ENCODE measurements at places on chromosomes 13 and 19.

DNA sequence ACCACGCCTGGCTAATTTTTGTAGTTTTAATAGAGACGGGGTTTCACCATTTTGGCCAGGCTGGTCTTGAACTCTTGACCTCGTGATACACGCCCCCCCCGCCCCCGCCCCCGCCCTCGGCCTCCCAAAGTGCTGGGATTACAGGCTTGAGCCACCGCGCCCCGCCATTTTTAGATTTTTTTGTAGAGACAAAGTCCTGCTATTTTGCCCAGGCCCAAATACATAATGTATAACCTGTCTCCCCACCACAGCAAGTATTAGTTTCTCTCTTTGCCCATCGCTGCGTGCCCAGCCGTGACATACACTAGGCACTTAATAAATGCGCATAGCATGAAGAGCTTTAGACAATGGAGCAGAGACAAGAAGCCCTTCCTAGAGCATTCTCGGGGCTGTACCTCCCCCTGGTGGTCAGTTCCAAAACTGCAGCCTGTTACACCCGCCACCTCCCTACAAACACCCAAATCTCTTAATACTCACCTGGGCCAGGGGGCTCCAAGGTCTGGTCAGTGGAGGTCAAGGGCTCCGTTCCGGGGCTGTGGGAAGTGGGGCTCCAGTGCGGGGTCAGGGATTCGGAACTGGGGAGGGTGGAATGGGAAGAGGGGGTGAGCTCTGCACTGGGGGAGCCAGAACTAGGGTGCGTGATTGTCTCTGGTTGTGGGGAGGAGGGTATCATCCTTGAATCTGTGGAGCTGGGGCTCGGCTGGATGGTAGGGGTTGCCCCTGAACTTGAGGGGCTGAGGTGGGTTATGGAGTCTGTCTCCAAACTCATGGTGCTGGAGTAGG, 22.5 kb downstream of the IQCN start:
- peak; percentile 69 for DNase-seq

GRCh38 chr19:6358003-6358402, 3.3 kb upstream of the CLPP start:
- no peak for DNase-seq

- no peak for DNase-seq
Observed at GRCh38 chr19:14059093-14059480, 2.8 kb downstream of the PALM3 start.

DNA sequence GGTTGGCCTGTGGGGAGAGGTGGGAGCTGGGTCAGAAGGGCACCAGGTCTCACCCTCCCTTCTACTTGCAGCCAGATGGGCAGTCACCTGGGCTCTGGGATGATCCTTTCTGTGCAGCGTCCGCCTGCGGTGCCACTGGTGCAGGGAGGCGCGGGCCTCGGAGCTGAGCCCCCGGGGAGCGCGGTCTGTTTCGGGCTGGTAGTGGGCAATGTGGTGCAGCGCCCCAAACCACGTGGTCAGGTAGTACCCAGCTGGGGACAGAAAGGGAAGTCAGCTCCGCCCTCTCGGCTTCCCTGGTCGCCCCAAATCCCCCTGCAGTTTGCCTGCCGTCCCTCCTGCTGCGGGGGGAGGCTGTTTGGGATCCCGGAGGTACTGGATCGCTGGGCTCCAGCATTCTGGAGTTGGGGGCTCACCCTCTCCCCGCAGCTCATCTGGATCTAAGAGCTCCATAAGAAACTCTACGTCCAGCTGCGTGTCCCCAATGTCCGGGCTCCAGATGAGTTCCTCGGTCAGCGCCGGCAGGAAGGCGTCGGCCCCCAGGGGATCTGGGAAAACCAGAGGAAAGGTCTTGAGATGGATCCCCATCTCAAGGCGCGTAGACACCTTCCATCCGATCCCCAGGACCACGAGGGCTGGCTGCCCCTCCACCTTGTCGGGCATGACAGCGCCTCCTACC, 8.8 kb downstream of the RINL start:
- no peak for DNase-seq

DNA sequence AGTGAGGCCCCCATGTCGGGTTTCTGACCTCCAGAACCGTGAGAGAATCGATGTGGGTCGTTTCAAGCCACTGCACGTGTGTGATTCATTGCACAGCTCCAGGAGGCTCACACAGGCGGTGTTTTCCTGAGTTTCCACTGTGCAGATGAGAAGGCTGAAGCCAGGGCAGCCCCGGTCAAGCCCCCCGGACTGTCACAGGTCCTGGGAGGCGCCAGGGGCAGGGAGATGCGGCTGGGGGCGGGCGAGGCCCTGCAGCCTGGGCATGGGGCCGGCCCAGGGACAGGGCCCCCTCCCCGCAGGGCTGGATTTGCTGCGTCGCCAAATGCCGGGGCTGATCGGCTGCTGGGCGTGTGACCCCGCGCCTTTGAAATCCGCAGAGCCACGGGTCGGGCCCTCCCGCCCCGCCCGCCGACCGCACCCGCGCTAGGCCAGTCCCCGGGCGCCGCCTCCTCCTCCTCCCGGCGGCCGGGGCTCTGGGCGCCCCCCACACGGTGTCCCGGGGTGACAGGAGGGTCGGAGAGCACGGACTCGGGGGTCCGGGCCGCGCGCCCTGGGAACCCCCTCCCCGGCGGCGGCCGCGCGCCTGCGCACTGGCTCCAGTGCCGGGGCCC, 9.9 kb upstream of the MKNK2 start:
- DNase-seq = no peak

DNA sequence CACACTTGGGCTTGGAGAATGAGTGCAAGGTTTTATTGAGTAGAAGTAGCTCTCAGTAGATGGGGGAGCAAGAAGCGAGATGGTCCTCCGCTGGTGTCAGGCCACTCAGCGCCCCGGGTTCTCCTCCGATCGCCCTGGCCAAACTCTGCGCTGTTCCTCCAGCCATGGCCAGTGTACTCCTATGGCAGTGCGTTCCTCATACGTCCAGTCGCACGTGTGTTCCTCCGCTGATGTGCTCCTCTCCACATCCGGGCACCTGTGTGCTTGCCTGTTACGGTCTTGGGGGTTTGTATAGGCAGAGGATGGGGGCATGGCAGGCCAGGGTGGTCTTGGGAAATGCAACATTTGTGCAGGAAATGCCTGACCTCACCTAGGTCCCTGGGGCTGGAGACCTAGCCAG, 1899.4 kb downstream of the PCDH9 start:
- DNase-seq = no peak

DNA sequence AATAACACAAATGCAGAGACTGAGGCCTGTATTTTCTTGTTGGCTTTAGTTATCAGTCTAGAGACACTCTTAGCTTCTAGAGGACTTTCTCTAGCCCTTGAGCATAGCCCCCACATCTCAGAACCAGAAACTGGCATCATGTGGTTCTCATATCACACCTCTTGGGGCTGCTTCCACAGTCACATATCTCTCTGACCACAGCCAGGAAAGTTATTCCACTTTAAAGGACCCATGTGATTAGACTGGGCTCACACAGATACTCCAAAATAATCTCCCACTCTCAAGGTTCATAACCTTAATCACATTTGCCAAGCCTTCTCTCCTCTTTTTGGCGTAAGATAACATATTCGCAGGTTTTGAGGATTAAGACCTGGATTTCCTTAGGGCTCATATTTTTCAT, 846.9 kb upstream of the MIR17HG start:
- DNase-seq = no peak

DNA sequence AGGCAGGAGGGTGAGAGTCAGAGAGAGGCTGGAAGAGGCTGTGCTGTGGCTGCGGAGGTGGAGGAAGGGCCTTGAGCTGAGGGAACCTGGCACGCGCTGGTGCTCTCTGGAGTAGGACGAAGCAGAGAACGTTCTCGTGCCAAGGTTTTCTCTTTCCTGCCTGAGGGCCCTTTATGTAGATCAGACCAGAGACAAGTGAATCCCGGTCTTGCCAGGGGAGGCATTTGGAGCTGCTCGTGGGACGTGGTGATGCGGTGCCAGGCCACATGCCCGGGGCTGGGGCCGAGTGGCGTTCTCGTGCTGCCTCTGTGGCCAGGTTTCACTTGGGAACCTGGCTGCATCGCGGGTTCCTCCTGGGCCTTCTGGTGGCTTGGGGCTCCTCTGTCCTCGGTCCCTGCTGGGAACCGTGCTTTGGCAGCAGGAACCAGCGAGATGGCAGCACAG, 54.2 kb downstream of the KDM4B start:
- no peak for DNase-seq

DNA sequence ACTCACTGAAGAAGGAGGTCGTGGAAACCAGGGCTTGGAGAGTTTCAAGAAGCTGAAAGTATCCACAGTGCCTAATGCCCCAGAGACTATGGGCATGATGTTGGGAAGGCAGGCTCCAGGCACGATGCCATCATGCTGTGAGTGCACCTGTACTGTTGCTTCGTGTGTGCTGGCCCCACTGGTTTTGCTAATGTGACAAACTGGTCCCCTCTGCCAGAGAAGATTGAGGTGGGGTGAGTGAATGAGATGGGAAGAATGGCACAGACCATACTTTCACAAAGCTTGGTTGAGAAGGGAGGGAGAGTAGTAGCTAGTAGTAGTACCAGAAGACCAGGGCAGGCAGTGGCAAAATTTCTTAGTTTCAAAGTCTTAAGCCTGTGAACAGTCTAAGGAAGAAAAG, 19.0 kb upstream of the POP4 start:
- DNase-seq = no peak

DNA sequence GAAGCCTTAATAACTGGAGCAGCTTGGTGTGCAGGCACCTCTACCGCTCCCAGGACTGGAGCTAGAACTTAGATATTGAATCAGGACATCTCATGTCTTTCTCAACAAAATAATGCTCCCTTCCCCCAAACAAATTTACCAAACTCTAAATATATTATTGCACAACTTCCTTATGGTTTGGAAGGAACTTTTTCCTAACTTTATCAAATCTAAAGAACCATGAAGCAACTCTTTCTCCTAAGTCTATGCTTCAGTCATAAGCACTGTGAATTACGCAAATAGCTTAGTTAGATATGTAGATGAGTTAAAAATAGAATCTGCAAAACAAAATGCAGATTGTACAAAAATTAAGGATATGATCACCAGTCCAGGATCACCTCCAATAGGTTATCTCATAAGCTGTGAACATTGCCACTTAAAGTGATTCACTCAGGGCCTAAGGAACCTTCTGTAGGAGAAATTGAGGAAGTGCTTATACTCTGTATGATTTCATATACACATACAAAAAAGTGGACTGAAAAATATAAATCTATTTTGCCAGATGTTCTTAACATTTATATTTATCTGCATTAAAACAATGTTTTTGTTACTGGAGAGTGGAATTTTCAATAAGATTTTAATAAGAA, 20.4 kb upstream of the MAB21L1 start:
- no peak for DNase-seq

- DNase-seq = peak; percentile 55
Observed at GRCh38 chr19:18519962-18520847, 1.7 kb downstream of the ELL start.

DNA sequence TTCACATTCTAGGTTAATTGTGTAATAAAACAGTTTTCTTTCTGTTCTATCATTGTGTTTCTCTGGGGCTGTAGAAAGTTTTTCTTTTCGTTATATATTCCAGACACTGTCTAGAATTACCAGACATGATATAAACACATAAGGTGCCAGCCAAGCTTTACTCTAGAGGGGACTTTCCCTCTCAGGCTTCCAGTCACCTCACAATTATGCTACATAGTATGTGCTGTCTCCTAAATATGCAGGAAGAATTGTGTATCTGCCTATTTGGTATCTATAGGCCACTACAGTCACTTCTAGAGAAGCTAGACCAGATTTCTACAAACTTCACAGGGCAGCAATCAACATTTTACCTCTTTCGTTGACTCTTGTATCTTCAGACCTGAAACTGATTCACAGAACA, 14.6 kb downstream of the ZNF257 start:
- no peak for DNase-seq

DNA sequence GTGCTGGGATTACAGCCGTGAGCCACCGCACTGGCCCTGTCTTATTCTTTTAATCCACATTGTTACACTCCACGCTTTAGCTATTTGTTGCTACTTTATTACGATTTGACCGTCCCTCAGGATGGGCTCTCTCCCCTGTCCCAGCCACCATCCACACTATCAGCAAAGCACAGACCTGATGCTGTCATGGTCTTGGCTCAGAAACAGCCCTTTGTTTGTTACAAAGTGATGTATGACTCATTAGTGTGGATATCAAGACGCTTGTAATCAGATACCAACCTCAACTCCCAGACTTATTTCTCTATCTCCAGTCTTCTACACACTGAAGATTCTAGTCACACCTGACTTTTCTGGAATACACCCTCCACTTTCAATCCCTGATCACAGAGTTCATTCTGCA, 84.6 kb upstream of the FREM2 start:
- no peak for DNase-seq

- DNase-seq = no peak
Observed at GRCh38 chr13:70844391-70845108, 736.3 kb upstream of the KLHL1 start.

- no peak for DNase-seq
Observed at GRCh38 chr19:11699931-11700794, 38.6 kb downstream of the ZNF823 start.

DNA sequence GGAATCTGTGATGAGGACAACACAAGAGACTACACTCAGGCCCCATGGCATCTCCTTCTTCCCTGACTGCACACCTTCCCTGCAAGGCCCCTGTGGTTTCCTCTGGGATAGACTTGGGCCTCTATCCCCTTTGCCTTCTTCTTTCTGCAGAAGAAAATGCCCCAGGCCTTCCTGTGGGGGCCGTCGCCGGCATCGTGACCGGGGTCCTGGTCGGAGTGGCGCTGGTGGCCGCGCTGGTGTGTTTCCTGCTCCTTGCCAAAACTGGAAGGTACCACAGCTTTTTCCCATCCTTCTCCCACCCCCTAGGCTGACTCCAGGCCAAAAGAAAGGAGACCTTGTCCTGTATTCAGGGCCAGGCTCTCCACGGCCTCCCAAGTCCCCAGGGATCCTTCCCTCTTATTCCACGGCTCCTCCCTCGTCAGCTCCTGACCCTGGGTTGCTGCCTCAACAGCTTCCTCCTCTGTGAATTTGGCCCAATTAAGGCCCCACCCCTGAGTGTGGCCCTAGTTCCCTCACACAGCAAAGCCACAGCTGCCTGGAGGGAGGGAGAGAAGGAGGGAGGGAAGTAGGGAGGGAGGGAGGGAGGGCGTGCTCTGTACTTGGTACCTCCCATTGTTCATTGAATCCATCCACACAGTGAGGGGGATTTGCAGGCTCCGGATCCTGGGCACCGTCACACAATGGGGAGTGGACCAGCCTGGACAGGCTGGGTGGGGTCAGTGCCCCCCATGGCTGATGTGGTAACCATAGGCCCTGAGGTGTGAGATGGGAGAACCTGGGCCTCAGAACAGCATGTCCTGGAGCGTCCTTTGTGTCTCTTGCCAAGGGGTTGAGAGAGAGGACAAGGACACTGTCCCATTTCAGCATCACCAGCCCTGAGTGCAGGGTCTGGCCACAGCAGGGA, 12.5 kb downstream of the CEACAM3 start:
- no peak for DNase-seq

- no peak for DNase-seq
Observed at GRCh38 chr13:48533961-48534600, 1.2 kb upstream of the RCBTB2 start.
